HepG2 (cell line): ENCODE measurements at places on chromosomes 6 and 20.

DNA sequence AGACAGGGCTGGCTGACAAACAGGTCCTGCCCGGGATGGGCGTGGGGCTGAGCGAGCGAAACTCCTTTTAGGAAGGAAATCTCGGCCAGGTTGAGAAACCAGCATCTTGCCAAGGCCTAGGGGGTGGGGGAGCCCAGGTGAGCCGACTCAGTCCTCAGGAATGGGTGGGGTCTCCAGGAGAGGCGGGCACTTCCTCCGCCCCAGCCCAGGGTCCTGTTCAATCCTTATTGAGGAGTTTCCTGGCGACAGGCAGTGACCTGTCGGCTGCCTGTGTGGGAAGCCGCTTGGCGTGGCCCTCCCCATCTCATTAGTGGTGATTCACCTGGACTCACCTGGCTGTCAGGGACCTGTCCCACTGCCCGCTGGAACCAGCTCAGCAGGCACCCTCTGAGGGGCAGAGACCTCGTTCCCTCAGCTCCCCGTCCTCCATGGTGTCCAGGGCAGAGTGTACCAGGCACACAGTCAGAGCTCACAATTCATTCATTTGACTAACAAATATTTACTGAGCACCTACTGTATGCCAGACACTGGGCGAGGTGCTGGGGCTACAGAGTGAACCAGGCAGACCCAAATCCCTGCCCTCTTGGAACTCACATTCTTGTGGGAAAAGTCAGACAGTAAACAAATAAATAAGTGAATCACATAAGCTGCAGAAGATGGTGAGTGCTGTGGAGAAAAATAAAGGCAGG, 51.1 kb downstream of the FGD2 start:
- peak; percentile 60 for DNase-seq

- DNase-seq = no peak
Observed at GRCh38 chr6:6201200-6201599, 119.3 kb downstream of the F13A1 start.

DNA sequence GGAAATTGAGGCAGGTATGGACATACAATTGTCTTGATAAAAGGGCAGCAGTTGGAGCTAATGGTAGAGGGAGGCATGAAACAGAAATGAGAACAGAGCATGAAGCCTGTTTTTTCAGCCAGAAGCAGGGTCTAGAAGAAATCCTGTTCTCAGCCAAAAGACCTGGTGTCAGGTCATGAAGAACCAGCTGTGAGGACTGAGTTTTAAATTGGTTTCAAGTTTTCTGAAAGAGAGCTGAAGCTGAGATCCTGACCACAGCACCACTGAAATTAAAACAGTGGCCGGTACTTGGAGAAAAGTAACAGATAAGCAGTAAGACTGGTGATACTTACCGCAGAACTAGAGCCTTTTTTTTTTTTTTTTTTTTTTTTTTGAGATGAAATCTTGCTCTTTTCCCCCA, 283.8 kb upstream of the BMP2 start:
- no peak for DNase-seq

- DNase-seq = no peak
Observed at GRCh38 chr6:107711412-107712236, 112.5 kb downstream of the SCML4 start.

DNA sequence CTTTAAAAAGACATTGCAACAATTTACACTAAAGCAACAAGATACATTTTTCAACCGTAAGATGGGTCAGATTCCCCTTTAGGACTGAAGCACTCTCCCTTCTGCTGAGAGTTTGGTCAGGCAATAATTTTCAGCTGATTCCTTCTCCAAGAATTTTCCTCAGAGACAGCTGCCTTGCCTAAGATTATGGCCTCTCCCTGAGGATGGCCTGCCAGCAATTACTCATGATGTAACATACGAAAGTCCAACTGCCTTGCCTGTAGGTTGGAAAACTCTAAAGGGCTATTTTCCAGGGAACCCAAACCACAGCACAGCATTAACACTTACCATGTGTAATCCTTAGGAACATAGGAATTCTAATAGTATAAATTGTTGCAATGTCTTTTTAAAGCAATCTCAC, 229.1 kb upstream of the FLRT3 start:
- DNase-seq = no peak

GRCh38 chr6:39938773-39939654, 4.8 kb upstream of the MOCS1 start:
- DNase-seq = peak; percentile 19

- no peak for DNase-seq
Observed at GRCh38 chr6:158630938-158631616, 13.5 kb downstream of the DYNLT1 start.

- DNase-seq = peak; percentile 8
Observed at GRCh38 chr6:22667855-22668254, 98.5 kb downstream of the HDGFL1 start.

DNA sequence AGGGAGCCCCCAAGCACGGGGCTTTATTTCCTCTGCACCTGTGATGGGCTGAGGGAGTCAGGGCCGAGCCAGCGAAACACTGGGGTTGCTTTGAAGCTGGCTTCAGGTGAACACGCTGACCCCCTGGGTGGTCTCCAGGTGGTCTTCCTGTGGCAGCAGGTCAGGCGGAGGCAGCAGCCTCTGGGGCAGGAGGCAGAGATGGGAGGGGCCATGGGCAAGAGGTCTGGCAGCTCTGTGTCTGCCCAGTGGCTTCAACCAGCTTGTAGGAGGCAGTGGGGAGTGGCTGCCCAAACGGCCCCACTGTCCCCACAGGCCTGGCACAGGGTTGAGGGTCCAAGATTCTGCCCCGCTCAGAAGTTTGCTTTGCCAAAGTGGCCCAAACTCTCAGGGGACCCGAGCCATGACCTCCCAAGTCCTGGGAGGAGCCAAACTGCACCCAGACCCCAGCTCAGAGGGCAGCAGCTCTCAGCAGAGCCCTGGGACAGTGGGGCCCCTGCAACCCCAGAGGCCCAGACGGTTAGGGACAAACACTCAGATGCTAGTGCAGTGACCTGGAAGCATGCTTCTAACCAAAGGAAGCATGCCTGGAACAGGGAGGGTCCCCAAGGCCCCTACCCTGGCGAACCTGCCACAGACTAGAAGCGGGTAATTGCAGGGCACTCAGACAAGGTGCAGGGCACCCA, 15.3 kb downstream of the NTSR1 start:
- DNase-seq = no peak

- no peak for DNase-seq
Observed at GRCh38 chr20:22999756-23000155, 35.4 kb upstream of the SSTR4 start.

- no peak for DNase-seq
Observed at GRCh38 chr20:14481863-14482262, 144.5 kb upstream of the FLRT3 start.

DNA sequence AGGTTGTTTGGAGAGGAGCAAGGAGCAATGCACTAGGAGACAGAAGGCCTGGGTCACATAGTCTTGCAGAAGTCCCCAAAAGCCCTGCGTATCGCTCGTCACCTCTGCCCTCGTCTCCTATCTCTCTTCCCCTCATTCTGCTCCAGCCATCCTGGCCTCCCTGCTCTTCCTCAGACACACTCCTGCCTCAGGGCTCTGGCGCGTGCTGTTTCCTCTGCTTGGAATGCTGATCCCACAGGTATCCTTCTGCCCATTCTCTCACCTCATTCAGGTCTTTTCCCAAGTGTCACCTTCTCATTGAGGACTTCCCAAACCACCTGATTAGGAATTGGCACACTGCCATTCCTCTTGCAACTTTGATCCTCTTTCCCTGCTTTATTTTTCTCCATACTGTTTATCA, 9.0 kb upstream of the SLC2A10 start:
- no peak for DNase-seq
